Kidney glomerular epithelial cell (primary cell): ENCODE measurements at places on chromosomes 3 and 15.
A peak's percentile ranks its signal among the peaks of the same experiment; 100 is the strongest.

DNA sequence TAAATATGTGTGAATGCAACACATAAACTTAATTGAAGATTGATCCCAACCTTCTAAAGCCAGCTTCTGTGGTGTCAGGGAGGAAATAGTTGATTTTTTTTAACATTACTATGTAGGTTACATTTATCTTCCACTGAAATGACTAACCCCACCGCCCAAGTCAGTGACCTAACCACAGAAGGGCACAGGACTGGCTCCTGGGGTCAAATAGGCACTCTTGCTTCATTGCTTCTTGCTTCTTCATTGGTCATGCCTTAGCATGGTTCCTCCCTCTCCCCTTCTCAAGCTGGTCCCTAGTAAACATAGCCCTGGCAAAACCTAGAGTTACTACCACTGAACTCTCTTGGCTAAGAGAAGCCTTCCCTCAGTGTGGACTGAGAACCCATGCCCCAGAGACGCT is 12.3 kb downstream of the EIF1B start:
- DNase-seq = no peak

DNA sequence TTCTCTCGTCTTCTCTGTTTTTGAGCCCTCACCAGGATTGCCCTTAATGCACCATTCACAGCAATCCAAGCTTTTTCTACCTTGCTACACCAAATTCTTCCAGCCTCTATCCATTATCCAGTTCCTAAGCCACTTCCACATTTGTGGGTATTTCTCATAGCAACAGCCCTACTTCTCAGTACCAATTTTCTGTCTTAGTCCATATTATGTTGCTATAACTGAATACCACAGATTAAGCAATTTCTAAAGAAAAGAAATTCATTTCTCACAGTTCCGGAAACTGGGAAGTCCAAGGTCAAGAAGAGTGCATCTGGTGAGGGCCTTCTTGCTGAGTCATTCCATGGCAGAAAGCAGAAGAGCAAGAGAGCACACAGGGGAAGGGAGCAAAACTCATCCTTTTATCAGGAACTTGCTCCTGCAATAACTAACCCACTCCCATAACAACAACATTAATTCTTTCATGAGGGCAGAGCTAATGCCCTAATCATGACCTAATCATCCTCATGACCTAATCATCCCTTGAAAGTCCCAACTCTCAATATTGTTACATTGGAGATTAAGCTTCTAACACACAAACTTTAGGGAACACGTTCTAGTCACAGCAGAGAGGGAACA is 9.7 kb upstream of the EIF1B start:
- DNase-seq = no peak

- peak; percentile 75 for DNase-seq
These were observed 191.6 kb downstream of the GREM1 start for GRCh38 chr15:32909431-32909830.

GRCh38 chr3:27392950-27393679 is 23.9 kb upstream of the NEK10 start:
- no peak for DNase-seq

DNA sequence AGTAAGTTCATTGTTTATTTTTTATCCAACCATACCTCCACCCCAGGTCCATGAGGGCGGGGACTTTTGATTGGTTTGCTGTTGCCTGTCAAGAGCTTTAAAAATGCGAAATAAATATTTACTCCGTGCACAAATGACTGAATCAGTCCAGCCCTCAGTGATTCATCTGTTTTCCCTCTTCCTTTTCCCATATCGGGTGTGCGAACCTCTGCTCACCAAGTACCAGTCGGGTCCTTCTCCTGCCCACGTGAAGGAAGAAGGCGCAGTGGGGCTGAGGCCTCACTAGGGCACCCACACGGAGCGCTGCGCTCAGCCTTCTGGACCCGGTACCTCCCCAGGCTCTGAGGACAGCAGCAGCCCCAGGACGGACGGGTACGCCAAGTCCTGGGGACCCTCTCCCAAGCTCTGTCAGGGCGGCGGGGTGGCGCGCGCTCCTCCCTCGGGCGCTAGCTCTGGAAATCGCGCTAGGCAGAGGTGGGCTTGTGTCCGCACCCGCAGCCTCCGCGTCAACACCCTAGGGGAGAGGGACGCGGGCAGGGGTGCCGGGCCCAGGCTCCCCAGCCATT is 70.5 kb upstream of the EPHB3 start:
- DNase-seq = peak; percentile 82

GRCh38 chr3:130934442-130935089 is 40.7 kb downstream of the ATP2C1 start:
- no peak for DNase-seq

DNA sequence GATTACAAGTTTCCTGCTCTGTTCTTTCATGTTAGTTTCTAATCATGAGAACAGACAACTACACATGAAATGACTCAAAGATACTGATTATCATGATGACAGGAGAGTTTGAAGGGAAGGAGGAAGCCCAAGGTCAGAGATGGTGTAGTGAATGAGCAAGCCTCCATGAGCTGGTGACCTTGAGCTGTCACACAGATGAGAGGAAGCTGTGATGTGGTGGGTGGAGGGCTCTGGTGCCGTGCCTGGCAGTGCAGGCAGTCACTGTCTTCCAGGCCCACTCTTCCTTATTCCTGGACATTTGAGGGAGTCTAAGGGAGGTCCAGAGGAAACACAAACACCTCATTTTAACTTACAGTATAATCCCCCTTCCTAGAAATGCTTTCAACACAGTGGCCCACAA is 133.4 kb upstream of the ROPN1 start:
- no peak for DNase-seq

DNA sequence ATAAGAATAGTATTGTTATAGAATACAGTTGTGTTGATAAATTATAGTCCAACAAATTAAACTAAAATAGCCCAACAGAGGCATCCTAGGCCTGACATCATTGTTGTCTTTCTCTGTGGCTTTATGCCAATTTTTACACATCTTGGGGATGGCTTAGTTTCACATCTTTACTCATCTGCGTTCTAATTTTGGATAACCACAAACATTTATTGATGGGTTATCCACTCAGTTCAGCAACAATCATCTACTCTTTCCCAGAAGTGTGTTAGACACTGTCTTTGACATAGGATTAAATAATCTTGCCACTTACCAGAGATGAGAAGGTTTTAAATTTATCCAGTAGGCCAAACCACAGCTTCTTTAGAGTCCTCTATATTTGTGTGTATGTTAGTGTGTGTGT is 120.8 kb upstream of the PHLDB2 start:
- no peak for DNase-seq

- DNase-seq = no peak
These were observed 4.0 kb downstream of the LMCD1 start for GRCh38 chr3:8505621-8506020.

GRCh38 chr3:79012530-79012913 is 755.3 kb downstream of the ROBO1 start:
- DNase-seq = no peak

DNA sequence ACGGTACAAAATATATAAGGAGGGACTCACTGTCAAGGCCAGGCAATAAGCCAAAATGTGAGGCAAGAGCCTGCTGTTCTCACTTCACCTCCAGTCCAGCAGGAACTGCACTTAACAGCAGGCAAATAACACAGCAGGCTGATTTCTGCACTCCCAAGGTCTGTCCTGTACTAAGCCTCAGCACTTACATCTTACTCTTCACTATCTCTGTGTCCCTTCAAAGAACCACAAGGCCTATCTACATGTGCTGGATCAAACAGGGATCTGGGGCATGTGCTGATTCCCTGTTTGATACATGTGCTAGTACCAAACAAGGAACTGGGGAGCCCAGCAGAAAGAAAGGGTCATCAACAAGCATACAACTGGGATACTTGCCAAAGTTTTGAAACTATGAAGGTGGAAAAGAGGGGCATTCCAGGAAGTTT is 22.2 kb downstream of the UACA start:
- DNase-seq = peak; percentile 15

- DNase-seq = no peak
These were observed 189.6 kb upstream of the THBS1 start for GRCh38 chr15:39391230-39391629.

- DNase-seq = no peak
These were observed 506.4 kb downstream of the FGF12 start for GRCh38 chr3:192220915-192221314.

DNA sequence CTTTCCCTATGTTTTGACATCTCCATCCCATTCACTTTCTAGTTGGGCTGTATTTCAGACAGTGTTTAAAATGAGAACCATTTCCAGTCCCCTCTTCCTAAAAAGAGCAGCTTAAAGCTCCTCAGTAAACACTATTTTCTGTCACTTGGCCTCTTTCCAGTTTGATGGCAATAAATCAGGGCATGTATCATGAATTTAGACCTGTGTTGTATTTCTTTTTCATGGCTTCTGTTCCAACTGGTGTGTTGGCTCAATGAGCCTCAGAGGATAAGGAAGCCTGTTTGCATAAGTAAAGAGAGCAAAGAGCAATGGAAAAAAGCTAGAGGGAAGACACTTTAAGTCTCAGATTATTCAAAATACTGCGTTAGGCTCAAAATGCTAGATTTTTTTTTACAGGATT is 7.2 kb downstream of the CCDC80 start:
- DNase-seq = no peak

GRCh38 chr3:56144805-56145204 is 323.5 kb downstream of the ERC2 start:
- no peak for DNase-seq

GRCh38 chr15:96969732-96970710 is 639.5 kb downstream of the NR2F2 start:
- DNase-seq = no peak

GRCh38 chr3:64741341-64741740 is 53.5 kb upstream of the ADAMTS9 start:
- no peak for DNase-seq

DNA sequence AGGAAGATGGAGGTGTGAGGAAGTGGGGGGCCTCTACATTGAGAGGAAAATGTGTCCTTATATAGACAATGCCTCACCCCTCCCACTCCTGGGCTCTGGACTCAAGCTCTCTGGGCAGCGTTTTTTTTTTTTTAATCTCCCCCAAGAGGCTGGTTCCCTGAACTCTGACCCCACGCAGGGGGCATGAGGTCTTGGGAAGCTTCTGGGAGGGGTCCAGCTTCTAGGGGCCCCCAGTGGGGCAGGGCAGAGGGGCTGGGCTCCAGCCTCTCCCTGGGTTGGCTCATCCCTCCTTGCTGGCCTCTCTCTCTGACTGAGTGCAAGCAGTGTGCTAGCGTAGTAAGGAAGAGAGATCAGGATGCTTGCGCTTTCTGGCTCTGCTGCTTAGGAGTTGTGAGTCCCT is 101.4 kb upstream of the HACD2 start:
- DNase-seq = no peak

GRCh38 chr3:141575879-141576743 is 89.3 kb downstream of the RASA2 start:
- no peak for DNase-seq

GRCh38 chr3:27317096-27317495 is 52.1 kb downstream of the NEK10 start:
- DNase-seq = no peak

DNA sequence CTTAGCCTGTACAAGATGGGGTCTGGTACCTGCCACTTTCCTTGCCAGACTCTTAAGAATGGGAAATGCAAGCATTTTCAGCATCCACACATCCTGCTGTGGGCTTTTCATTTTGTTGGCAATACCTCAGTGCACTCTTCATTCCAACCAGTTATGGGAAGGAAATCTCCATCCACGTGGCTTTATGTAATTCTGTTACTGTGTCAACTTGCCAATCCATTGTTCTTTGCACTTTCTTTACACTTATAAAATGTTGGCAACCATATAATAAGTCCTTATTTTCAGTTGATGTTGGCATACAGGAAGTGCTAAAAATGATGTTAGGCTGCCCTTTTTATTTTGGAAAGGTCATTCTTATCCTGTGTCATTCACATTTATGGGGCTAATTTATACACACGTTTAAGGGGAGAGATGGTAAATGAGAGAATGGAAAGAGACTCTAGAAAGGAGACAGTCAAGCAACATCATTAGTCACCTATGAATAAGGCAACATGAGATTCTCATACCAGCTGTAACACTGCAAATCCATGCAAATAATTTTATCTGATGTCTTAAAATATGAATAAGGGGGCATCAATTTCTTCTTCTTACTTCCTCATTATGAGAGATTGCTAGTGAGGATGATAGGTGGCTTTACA is 238.7 kb downstream of the CHST2 start:
- no peak for DNase-seq

DNA sequence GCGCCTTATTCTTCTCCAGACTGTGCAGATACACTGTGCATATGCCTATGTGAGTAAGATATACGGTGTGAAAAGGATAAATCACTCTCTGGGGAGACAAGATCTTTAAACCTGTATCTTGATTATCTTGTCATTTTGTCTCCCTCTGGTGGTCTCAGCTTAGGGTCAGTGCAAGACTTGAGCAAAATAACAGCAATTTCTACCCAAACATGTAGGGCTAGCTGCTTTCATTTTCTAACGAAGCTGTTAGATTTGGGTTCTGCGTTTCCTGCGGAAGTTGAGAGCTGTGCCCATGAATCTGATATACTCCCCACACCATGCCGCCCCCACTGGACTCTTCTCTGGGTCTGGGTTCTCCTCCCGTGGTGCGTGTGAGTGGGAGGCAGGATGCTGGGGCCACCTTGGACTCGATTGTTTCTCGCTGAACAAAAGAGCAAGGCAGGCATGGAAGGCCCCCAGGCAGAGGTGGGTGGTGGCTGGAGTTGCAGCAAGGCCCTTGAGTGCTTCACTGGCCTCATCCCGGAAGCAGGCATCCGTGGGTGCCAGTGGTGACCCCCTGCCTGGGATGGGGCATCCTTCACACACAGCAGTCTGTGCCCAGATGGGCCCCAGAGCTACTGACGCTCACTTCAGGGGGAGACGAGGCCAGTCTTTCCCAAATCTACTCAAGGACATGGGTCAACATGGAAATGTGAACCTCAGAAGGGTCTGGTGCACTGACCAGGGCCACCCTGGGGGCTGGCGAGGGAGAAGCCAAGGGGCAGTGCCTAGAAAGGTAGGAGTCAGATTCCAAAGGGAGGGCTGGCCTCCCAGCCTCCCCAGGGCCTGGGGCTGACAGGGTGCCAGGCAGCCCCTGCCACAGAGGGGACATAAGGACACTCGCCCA is 179.6 kb downstream of the NSMCE3 start:
- no peak for DNase-seq

- DNase-seq = no peak
These were observed 376.8 kb downstream of the NLGN1 start for GRCh38 chr3:173774294-173774693.

- DNase-seq = no peak
These were observed 172.2 kb downstream of the LPP start for GRCh38 chr3:188326111-188326510.

- DNase-seq = no peak
These were observed 15.9 kb downstream of the PSTPIP1 start for GRCh38 chr15:77010857-77011256.

- DNase-seq = no peak
These were observed 569 bp downstream of the TMEM266 start for GRCh38 chr15:76060118-76060989.

DNA sequence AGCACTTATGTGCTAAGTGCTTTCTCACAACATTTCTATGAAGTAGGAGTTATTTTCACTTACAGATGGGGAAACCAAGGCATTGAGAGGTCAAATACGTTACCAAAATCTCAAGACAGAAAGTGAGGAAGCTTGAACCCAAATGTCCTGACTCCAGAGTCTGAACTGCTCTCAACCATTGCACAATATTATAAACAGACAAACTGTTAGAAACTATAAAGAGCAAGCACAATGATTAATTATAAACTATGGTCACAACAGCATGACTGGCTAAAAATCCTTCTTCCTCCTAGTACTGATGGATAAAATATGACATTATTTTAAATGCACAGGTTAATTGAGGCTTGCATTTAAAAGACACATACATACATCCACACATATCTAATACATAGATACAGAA is 77.9 kb upstream of the ASB14 start:
- no peak for DNase-seq
